GDM1 (cell line): ENCODE measurements at places on chromosomes 7 and 10.

DNA sequence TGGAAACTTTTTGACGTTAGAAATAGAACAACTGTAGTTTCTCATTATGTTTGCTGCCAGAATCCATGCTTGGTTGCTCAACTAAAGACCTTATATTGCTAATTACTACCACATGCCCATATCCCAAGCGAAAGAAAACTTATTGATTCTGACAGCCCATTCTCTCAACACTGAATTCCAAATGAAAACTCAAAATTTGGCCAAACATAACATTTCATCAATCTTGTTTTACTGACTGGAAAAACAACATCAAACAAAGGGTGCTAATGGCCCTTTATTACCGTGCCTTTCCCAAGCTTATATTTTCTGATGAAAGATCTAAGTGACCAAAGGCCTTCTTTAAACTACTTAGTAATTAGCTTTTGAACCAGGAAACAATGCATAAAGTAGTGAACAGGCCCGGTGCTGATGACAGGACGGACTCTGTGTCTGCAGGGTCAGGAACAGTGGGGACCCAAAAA is 531.8 kb downstream of the KCNMA1 start:
- no peak for DNase-seq

DNA sequence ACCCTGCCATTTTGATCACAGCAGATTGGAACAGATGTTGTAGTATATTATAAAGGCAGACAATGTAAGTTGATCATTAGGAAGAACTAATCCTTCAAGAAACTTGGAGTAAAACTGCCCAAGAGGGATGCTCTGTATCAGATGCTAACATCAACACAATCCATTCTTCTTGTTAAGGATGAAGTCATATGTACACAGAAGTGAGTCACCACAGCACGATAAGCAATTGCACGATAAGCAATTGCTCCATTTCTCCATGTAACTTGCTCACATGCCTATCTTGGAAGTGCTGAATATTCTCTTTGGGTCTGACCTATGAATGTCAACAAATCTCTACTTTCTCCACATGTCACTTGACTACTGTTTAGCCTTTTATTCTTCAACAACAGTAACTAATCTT is 41.5 kb upstream of the DMTF1 start:
- DNase-seq: no peak

DNA sequence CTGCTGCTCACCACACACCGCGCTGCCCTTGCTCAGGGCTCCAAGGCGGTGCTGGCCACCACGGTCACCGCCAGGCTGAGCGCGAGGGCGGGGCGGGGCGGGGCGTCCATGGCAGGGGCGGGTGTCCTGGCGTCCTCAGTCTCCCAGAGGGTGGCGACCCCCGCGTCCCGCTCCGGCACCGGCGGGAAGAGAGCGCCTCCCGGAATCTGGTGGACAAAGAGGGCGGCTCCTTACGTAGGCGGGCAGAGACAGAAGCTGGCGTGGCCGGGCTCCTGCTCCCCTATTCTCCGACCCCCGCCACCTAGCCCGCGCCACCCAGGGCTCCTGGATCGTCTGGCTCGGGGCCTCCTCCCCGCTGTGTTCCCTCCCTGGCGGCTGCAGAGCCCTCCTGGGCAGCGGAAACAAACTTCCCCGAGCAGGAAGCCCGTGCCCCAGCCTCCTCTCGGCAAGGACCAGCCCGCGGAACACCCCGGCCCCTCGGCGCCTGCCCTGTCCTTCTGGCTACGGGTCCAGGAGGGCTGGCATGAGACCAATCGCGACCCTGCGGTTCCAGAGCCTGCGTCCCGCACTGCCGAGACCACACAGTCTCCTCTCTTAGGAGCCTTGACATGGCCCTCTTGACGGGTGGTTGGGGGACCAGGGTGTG is 133.8 kb upstream of the ZNF92 start:
- no peak for DNase-seq

DNA sequence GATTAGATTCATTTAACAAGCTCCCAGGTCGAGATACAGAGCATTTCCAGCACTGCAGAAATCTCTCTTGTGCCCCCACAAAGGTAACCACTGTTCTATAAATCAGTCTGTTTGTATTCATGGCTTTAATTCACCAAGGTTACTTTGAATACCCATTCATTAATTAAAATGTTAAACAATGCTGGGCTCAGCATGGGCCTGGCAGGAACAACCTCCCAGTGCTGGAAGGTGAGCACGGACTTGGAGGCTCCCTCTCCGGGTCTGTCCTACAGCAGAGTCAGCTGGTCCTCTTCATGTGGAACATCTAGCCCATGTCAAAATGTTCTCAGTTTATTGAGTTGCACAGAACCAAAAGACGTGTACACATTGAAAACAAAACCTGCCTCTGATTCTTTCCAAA is 15.6 kb upstream of the EFCAB10 start:
- no peak for DNase-seq

DNA sequence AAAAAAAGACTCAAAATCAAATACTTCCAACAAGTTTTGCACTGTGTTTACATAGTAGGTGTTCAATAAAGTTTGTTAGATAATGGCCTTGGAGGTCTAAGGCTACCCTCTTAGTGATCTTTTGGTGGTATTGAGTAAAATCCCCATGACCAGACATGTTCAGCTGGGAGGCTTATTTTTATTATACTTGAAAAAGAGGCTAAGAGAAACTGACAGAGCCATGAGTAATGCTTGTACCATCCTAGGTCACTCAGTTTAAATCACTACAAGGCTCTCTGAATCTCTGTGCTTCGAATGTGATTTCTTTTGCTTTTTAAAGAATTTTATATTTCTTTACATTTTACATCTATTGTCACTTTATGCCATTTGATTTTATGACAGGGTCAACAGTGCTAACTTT is 90.5 kb downstream of the TWIST1 start:
- DNase-seq: no peak

DNA sequence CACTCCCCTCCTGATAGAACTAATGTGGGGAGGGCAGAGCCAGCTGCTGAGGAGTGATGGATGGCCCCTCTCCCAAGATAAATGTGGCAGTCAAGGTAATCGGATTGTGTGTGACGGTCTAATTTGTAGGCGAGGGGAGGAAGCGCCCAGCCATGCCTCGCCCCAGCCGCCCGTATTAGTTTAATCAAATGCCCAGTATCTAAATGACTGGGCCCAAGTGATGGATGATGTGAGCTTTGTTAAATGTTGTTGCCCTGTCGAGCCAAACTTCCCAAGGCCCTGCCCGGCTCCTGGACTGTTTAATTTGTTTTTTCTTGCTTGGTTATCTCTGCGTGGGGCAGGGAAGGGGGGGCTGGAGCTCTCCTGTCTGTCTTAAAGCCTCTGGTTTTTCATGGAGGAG is 88.4 kb upstream of the PPIF start:
- no peak for DNase-seq

DNA sequence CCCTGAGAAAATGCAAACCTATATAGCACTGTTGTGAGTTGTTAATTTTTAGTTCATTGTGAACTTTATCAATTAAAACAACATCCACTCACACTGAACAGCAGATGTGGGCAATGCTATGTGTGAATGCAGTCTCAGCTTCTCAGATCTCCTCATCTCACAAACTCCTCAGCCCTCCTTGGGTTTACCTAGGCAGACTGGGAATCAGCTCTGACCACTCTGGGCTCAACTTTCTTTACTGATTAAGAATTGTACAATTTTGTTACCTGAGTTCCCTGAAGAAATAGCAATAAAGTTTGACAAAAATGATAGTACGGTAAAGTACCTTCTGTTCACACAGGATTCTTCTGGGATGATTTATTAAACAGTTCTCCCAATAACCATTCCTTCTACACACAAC is 124.0 kb downstream of the SRPK2 start:
- no peak for DNase-seq
